Muscle of leg (tissue), 16 donors: ENCODE measurements at places on chromosomes 2 and 18. TPM values are rescaled to one million over a fixed set of nuclear protein-coding genes. Genes with fewer than 3 reads are reported as not detected.

The SCTR gene
- total RNA-seq: not detected

GRCh38 chr2:106012591-106013347 is 181.3 kb downstream of the UXS1 start:
- no peaks in the 10 kb centered on the region for H3K27me3 ChIP-seq
- H3K27ac ChIP-seq: no peak overlapping the region
- no peak for DNase-seq
- H3K4me3 ChIP-seq: no peak overlapping the region
- peaks cover 4% of the 10 kb centered on the region for H3K4me1 ChIP-seq
- H3K36me3 ChIP-seq: no peaks in the 10 kb centered on the region

GRCh38 chr18:3357516-3357915 is 92.5 kb upstream of the TGIF1 start:
- no peaks in the 10 kb centered on the region for H3K27me3 ChIP-seq
- peaks cover 4% of the 10 kb centered on the region for H3K4me1 ChIP-seq
- no peak for DNase-seq
- H3K27ac ChIP-seq: no peak overlapping the region
- no peak overlapping the region for H3K4me3 ChIP-seq

DNA sequence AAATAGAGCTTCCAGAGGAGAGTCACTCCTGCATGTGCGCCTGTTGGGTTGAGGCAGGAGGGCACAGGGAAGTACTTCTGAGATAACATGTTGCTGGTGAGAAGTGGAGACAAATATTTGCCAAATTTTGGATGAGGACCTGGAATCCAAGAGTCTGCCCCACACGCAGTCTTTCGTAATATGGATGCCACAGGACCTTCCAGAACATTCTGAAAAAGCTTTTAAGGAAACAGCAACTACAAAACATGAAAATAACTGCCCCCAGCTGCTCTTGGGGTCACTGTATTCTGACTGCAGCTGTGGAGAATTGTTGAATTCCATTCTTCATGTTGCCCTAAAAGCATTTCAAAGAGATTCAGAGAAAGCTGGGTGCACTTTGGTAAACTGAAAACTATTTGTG is 227.5 kb downstream of the C1D start:
- no peak overlapping the region for H3K4me3 ChIP-seq
- H3K27ac ChIP-seq: no peak overlapping the region
- no peaks in the 10 kb centered on the region for H3K36me3 ChIP-seq
- H3K4me1 ChIP-seq: peaks cover 2% of the 10 kb centered on the region
- no peak for DNase-seq

DNA sequence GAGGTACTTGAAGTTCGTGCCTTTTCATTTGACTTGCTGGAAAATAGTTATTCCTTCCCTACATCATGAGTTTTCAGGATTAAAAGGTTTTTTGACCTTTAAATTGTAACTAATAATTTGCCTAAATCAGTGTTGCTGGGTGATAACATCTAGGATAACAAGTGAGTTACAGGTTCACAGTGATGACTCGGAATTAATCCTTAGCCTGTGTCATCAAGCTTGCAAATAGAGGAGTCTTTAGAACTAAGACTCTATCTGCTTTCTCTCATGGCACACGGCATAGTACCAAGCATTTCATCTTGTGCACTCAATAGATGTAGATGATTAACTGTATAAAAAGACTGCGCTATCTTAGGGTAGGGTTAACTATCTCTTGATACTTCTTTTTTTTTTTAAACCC is 79.5 kb downstream of the CAMKMT start:
- H3K4me3 ChIP-seq: no peak overlapping the region
- no peaks in the 10 kb centered on the region for H3K4me1 ChIP-seq
- no peak for DNase-seq
- no peaks in the 10 kb centered on the region for H3K27me3 ChIP-seq
